ENCODE measurements at places on chromosomes 2 and 18. TPM values are rescaled to one million over a fixed set of nuclear protein-coding genes. Genes with fewer than 3 reads are reported as not detected.

GRCh38 chr18:26794230-26795101, 71.0 kb downstream of the AQP4 start:
- no peaks in the 10 kb centered on the region for H3K4me1 ChIP-seq
- no peaks in the 10 kb centered on the region for H3K36me3 ChIP-seq
- H3K27ac ChIP-seq, result no peak overlapping the region
- H3K27me3 ChIP-seq, result no peaks in the 10 kb centered on the region

- no peaks in the 10 kb centered on the region for H3K4me1 ChIP-seq
- no peaks in the 10 kb centered on the region for H3K27me3 ChIP-seq
- H3K36me3 ChIP-seq, result no peaks in the 10 kb centered on the region
- no peak for DNase-seq
- H3K27ac ChIP-seq, result no peak overlapping the region
These were observed 10.1 kb downstream of the SLC9A4 start for GRCh38 chr2:102483086-102483485.

DNA sequence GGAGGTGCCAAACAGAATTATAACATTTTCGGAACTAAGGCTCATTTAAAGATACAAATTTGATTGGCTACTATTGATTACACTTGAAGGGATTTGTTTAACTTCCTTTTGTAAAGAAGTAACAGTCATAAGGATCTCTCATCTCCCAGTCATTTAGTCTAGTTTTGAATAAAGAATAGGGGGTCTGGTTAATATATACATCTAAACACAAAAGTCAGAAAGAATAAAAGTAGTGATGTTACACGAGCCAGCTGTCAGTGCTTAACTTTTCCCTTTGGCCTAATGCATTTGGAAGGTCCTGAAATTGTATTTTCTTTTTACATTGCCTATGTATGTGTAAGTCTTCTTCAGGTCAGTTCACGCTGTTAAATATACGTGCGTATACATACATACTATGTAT, 8.1 kb downstream of the SEPTIN2 start:
- no peak overlapping the region for H3K4me3 ChIP-seq
- no peak overlapping the region for H3K27ac ChIP-seq
- DNase-seq, result no peak
- no peaks in the 10 kb centered on the region for H3K4me1 ChIP-seq
- H3K27me3 ChIP-seq, result no peaks in the 10 kb centered on the region

GRCh38 chr2:2842466-2842865, 511.4 kb upstream of the MYT1L start:
- H3K27me3 ChIP-seq, result no peaks in the 10 kb centered on the region
- H3K4me1 ChIP-seq, result no peaks in the 10 kb centered on the region
- H3K36me3 ChIP-seq, result no peaks in the 10 kb centered on the region
- H3K27ac ChIP-seq, result no peak overlapping the region

GRCh38 chr2:196453613-196454047, 185.9 kb upstream of the CCDC150 start:
- H3K4me1 ChIP-seq, result peaks cover under 1% of the 10 kb centered on the region
- H3K36me3 ChIP-seq, result no peaks in the 10 kb centered on the region
- DNase-seq, result peak; percentile 78

- no peak overlapping the region for H3K27ac ChIP-seq
- H3K4me3 ChIP-seq, result no peak overlapping the region
- no peaks in the 10 kb centered on the region for H3K27me3 ChIP-seq
- H3K36me3 ChIP-seq, result no peaks in the 10 kb centered on the region
These were observed 43.0 kb upstream of the BCL11A start for GRCh38 chr2:60596411-60596810.

DNA sequence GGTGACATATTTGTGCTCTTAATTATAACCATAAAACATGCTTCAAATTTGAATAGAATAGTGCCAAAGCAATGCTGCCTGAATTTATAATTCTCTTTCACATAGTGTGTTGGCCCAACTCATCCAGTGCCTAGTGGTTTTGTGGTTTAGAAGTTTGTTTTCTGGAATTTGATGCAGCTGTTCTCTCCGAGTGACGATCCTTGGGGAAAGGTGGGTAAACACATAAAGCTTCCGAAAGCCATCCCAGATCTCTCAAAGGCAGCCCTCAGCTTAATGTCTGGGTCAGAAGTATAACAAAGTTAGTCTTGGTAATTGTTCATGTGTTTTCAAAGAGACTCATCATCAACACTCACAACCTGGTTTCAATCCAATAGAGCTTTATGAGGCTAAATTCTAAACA, 235.6 kb upstream of the CDH2 start:
- no peaks in the 10 kb centered on the region for H3K4me1 ChIP-seq
- H3K27ac ChIP-seq, result no peak overlapping the region
- H3K27me3 ChIP-seq, result no peaks in the 10 kb centered on the region
- no peaks in the 10 kb centered on the region for H3K36me3 ChIP-seq
- no peak overlapping the region for H3K4me3 ChIP-seq

The ZNF2 gene
- total RNA-seq, result 2.7 TPM

The PJVK gene
- total RNA-seq, result 5.5 TPM

The EVX2 gene
- not detected for total RNA-seq
